ENCODE measurements at places on chromosomes 12 and 14. TPM values are rescaled to one million over a fixed set of nuclear protein-coding genes. Genes with fewer than 3 reads are reported as not detected.

GARIN6 gene
- not detected for total RNA-seq

KDM2B gene
- total RNA-seq: 41.7 TPM

EIF2S3B gene
- total RNA-seq: 0.99 TPM

ZNF268 gene
- 15.4 TPM for total RNA-seq

P2RX7 gene
- total RNA-seq: 9.8 TPM

PTCSC3 gene
- total RNA-seq: not detected

TAS2R42 gene
- total RNA-seq: not detected

PGF gene
- total RNA-seq: 13.4 TPM

C12orf54 gene
- total RNA-seq: not detected

PACS2 gene
- 53.4 TPM for total RNA-seq

SYT1 gene
- 0.15 TPM for total RNA-seq

C14orf119 gene
- total RNA-seq: 24.4 TPM

KRT75 gene
- total RNA-seq: 31.9 TPM

TRIM9 gene
- total RNA-seq: 0.76 TPM

TSPAN19 gene
- total RNA-seq: not detected

SERPINA5 gene
- total RNA-seq: 1.2 TPM

KLRG1 gene
- total RNA-seq: not detected

ABCD2 gene
- 0.08 TPM for total RNA-seq

KCNJ8 gene
- 2.2 TPM for total RNA-seq

HNRNPA1 gene
- 544 TPM for total RNA-seq

TAS2R9 gene
- total RNA-seq: not detected

RTN1 gene
- total RNA-seq: 5.6 TPM

TESPA1 gene
- not detected for total RNA-seq

ACSS3 gene
- 6.7 TPM for total RNA-seq

C1QL4 gene
- total RNA-seq: 2.5 TPM

SUOX gene
- 21.4 TPM for total RNA-seq

CLEC7A gene
- 14.1 TPM for total RNA-seq

DHRS2 gene
- 6.0 TPM for total RNA-seq

GALNT8 gene
- 1.5 TPM for total RNA-seq

CISTR gene
- not detected for total RNA-seq

SYNE2 gene
- 479 TPM for total RNA-seq

TMED10 gene
- 200 TPM for total RNA-seq

KRT73 gene
- total RNA-seq: 15.3 TPM

FLVCR2 gene
- 13.4 TPM for total RNA-seq

DIO2 gene
- total RNA-seq: 14.8 TPM
